B cell (primary cell): ENCODE measurements at places on chromosomes 12 and 14. TPM values are rescaled to one million over a fixed set of nuclear protein-coding genes. Genes with fewer than 3 reads are reported as not detected.
A peak's percentile ranks its signal among the peaks of the same experiment; 100 is the strongest.

DNA sequence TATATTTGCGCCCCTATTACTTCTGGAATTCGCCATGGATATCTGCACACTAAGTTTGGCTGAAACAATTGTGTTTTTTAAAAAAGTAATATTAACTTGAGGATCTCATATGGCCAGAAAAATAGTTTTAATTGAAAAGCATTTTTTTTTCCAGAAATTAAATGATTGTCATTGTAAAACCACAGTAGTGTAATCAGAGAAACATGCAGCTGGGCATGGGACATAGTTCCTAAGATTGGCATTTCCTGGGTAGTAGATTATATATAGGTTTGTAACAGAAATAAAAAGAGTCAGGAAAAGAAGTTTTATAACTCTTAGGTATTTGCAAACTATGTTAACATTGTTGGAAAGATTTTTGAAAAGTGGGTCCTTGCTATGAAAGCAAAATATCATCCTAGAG, 17.6 kb downstream of the SSPN start:
- no peak for DNase-seq

DNA sequence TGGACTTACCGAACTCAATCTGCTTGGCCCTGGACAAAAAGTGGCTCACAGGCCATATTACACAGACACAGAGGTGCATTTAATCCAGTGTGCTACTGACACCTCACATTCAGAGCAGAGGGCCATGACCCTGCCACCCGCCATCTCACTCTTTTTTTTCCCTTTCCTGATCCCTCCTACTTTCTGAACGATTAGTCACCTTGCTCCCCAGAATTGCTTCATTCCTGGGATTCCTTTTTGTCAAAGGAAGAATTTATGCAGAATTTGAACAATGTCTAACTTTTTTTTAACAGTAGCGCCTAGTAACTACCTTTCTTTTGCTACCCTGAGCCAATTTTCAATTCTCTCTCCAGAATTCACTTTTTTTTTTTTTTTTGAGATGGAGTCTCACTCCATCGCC, 4.6 kb downstream of the PKP2 start:
- no peak for DNase-seq

DNA sequence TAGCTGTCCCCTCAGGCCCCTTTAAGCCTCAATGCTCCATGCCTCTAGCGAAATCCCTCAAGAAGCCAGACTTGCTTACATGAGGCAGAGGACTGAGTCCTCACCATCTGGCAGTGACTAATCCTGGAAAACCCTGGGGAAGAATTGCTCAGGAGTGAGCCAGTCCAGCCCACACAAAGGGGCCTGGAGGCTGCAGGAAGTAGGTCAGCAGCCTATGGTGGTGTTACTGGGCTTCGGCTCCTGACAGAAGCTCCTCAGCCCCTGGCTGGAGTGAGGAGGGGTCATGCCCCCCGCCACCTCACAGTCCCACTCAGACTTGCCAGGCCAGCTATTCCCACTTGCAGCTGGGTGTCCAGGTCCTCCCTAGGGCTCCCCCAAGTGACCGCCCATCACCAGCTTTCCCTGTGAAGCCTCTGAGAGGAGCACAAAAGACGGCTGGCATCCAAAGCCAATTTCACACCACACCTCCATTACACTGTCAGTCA, 250.5 kb downstream of the DPF3 start:
- no peak for DNase-seq

DNA sequence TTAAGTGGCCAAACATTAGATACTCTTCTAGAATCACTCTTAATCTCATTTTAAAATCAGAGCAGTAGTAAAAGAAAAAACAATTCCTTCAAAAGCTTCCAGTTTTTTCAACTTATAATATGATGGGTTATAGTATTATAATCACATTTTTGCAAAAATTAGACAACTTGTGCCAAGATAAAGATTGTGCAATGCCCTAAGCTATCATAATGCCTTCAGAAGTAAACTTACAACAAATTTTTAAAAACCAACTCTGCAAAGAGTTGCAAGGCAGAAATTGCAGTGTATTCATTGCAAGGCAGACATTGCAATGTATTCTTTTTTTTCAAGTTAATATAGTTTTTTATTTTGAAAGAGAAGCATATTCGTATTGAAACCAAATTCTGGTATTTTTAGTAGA, 47.2 kb upstream of the KITLG start:
- DNase-seq = no peak

GRCh38 chr14:37711831-37712475, 116.5 kb downstream of the TTC6 start:
- DNase-seq = no peak

DNA sequence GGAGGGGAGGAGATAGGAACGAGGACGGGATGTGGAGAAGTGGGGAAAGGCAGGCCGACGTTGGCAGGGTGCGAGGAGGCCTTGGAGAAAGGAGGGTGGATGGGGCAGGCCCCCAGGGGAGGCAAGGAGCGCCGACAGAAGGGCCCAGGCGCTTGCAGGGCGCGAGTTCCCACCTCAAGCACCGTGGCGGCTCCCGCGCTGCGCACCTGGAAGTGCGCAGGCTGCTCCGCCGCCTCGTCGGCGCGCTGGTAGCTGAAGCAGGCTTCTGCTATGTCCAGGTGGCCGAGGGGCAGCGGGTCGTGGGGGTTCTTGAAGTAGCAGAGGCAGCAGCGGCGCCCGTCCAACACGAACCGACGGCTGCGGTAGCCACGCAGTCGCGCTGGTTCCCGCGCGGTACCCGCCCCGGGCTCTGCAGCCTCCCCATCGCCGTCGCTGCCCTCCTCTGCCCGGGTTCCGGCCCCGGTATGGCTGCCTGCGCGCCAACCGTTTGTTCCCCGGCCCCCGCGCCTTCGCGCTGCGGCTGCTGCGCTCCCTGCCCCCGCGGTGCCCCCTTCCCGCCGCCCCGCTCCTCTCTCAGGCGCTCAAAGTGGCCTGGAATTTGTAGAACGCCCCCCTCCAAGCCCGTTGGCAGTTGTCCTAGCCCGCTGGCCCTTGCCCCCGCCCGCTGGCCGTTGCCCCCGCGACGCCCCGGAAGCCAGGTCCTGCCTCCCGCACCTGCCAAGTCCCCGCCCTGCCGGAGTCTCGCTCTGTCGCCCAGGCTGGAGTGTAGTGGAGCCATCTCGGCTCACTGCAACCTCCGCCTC, 1.1 kb upstream of the ACTR6 start:
- peak; percentile 81 for DNase-seq

RNASE3 gene
- not detected in 2 replicates for total RNA-seq
